ENCODE measurements at places on chromosomes 6 and 20. TPM values are rescaled to one million over a fixed set of nuclear protein-coding genes. Genes with fewer than 3 reads are reported as not detected.

DNA sequence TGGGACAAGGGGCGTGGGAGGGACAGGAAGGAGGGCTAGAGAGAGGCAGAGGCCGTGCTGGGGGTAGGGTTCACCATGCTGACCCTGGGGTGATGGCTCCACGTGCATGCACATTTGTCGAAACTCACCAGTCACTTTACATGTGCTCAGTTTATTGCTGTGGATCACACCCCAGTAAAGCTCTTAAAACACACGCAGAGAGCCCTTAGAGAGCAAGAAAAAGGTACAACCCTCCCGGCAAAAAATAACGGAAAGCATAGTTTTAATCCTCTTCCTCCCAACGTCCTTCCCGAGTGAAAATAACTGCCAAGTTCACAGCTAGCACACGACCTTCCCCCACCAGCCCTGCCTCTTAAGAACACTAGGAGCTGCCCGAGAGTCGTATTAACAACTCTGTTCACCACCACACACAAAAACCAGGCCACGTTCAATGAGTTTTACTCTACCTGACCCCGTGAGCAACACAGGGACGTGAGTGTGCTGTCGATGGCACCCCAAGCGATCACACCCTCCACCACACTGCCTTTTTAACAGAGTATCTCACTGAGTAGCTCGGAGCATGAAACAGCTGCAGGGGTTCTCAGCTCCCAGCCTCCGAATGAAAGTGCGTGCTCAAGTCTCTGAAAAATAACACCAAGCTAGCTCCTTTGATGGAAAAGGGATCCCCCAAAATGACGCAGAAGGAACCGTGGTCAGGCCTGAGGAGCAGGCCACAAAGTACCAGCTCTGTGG, 39.7 kb downstream of the TAF4 start:
- DNase-seq = peak; percentile 78

DNA sequence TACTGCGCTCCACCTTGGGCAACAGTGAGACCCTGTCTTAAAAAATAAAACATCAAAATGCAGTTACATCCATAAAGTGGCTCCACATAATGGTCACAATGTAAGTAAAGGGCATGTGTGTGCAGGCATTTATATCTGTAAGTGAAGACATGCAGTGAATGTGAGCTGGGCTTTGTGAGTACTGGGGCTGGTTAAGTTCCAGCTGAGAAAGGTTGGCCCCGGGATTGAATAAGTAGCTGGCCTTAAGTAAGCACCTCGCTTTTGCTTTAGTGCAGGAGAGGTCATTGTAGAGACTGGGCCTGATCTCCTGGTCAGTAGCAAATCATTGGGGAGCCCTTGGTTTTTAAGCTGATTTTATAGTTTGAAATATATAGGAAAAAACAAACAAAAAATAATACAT, 8.0 kb downstream of the QKI start:
- DNase-seq = no peak

Gene MYBL2
- 1.6 TPM for total RNA-seq

GRCh38 chr6:150537893-150538292, 61.8 kb upstream of the PLEKHG1 start:
- DNase-seq = no peak

Gene SAMD3
- 9.1 TPM for total RNA-seq
